ENCODE measurements at places on chromosomes 5 and 9. TPM values are rescaled to one million over a fixed set of nuclear protein-coding genes. Genes with fewer than 3 reads are reported as not detected.
A peak's percentile ranks its signal among the peaks of the same experiment; 100 is the strongest.

The DNAJB5 gene
- 38.0 TPM for total RNA-seq

The PFN3 gene
- total RNA-seq: not detected

The GZMA gene
- not detected for total RNA-seq

The FEM1C gene
- total RNA-seq: 17.7 TPM

The SLC35A4 gene
- total RNA-seq: 78.6 TPM

The TAF9 gene
- total RNA-seq: 85.4 TPM

The SPZ1 gene
- total RNA-seq: not detected

The PGM5 gene
- total RNA-seq: not detected

DNA sequence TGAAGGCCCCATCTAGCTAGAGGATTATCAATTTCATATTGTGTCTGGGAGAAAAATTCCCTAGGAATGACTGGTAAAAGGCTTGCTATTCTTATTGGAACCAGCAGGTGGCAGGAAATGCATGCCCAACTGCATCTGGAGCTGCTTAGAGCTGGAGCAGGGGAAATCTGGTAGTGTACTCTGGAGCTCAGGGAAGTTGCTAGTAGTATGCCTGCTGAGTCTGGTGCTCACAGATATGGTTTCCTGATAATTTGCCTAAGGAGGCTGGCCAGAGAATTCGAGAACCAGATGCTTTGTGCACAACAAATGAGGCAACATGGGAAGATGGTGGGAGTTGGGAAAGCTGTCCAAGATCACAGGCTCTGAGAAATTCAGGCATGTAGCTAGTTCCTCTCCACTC, 53.7 kb downstream of the G3BP1 start:
- peak; percentile 13 for DNase-seq

- no peak for DNase-seq
Measured at GRCh38 chr5:6319116-6319515, 59.2 kb downstream of the MED10 start.

DNA sequence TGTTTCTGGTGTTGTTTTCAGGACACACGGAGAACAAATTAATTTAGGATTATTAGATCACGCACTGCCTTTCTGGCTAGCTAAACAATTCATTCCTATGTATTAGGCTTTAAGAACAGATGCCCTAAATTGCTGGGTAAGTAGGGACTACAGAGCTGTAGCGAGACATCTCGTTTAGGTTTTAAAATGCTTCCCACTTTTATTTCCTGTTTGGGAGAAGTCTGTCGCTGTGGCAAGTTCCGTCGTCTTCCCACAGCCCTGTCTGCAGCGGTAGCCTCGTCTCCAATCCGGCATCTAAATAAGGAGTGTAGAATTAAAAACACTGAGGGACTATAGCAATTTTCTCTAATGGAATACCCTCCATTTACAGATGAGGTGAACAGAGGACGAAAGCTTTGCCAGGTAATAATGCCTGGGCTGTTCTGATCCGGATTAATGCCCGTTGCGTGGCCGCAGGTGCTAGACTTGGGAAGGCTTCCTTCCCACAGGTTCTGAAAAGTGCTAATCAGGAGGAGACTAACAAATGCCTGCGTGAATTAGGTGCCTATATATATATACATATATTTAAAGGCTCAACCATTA, 1.3 kb upstream of the TRIM36 start:
- DNase-seq: no peak

- no peak for DNase-seq
Measured at GRCh38 chr9:135291165-135291564, 188.4 kb upstream of the PPP1R26 start.

DNA sequence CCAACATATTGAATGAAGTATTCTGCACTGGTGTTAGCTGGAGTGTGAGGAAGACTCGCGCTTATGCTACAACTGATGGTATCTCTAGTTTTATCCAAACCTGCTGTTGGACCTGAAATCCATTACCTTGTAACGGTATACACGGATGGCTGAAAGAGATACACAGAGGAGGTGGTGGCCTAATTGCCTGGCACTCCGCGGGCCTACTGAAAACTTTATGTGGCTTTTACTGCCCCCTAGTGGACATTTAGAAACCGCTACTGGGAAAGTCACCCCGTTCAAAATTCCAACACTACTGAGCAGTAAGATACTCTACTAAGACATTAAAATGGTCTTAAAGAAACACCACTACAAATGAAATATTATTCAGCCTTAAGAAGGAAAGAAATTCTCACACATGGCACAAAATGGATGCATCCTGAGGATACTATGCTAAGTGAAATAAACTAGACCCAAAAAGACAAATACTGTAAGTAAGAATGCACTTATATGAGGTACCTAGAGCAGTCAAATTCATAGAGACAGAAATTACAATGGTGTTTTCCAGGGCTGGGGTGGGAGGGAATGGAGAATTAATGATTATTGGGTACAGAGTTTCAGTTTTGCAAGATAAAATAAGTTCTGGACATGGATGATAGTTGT, 100.4 kb downstream of the TTLL11 start:
- DNase-seq: peak; percentile 27

- DNase-seq: no peak
Measured at GRCh38 chr9:22308177-22308576, 138.4 kb upstream of the DMRTA1 start.

DNA sequence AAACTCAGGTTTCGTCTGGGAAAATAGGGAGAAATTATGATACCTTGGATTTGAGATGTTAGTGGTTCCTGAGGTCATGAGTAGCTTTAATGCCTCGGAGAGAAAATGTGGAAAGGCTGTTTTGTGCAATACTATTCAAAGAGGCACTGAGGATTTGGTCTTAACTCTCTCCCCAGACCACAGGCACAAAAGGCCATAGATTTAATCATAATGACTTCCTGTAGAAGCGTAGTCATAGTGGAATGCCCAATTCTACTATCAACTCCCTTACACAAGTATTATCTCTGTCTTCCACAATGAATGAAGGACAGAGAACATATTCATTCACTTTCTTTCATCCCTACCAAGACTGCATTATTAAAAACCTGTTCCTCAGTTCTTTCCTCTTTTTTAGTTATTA, 153.0 kb upstream of the FTMT start:
- DNase-seq: no peak

GRCh38 chr5:159844267-159845121, 71.8 kb upstream of the ADRA1B start:
- no peak for DNase-seq

GRCh38 chr5:172281346-172281745, 2.2 kb downstream of the UBTD2 start:
- DNase-seq: no peak

GRCh38 chr9:76868897-76869296, 37.0 kb downstream of the PRUNE2 start:
- no peak for DNase-seq

- no peak for DNase-seq
Measured at GRCh38 chr5:3140117-3140516, 388.6 kb upstream of the IRX2 start.

GRCh38 chr5:135373736-135374515, 25.1 kb downstream of the MACROH2A1 start:
- DNase-seq: no peak

- DNase-seq: no peak
Measured at GRCh38 chr9:133687856-133688761, 50.0 kb downstream of the SARDH start.

- DNase-seq: no peak
Measured at GRCh38 chr9:127968700-127969383, 11.9 kb downstream of the EEIG1 start.

- peak; percentile 19 for DNase-seq
Measured at GRCh38 chr5:110899566-110900412, 161.0 kb downstream of the SLC25A46 start.

GRCh38 chr5:142242272-142242671, 82.5 kb downstream of the SPRY4 start:
- DNase-seq: no peak

GRCh38 chr5:176819476-176819875, 9.1 kb downstream of the UNC5A start:
- DNase-seq: no peak

- no peak for DNase-seq
Measured at GRCh38 chr9:131116281-131117120, 8.9 kb upstream of the NUP214 start.

DNA sequence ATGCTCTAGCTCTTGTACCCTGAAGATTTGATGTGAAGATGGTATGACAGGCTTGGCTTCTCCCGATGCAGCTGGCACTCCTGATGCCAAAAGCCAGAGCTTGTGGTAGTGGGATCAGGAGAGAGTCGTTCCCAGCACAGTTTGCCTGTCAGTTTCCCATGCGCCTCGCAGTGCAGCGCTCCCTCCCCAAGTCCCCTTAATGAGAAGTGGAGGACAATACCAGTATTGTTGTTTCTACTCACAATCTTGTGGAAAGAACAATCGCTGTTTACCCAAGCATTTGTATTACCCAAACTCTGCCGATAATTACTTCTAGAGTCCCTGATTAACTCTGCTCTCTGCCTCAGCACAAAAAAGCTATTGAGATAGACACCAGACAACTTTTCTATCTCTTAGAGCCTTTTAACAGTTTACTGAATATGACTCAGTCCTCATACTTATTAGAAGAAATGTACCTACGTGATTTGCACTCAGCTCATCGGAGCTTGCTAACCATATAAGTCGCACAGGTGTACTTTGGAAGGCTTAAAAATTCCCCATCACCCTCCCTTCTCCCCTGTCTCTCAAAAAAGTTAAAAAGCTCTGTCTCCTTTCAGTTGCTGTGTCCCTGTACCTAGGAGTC, 283.2 kb upstream of the TMEM161B start:
- no peak for DNase-seq

Measured in H1 (cell line).